ENCODE measurements at places on chromosomes 11 and 22.

DNA sequence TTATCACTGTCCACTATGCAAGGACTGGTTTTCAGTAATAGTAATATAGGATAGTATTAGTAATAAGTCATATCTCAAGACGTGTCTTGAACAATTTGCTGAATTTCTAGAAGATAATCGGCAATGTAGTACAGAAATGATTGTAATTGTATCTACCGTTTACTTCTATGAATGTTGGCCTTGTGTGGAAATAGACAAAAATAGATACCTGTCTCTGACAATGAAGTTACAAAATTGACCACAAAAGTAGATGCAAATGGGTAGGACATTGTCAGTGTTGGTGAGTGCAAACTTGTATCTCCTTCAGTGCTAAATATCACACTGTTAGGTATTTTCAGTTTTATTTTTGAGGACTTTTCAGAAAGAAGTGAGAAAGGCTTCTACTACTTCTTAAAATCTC, 43.1 kb downstream of the SVIP start:
- DNase-seq = no peak

DNA sequence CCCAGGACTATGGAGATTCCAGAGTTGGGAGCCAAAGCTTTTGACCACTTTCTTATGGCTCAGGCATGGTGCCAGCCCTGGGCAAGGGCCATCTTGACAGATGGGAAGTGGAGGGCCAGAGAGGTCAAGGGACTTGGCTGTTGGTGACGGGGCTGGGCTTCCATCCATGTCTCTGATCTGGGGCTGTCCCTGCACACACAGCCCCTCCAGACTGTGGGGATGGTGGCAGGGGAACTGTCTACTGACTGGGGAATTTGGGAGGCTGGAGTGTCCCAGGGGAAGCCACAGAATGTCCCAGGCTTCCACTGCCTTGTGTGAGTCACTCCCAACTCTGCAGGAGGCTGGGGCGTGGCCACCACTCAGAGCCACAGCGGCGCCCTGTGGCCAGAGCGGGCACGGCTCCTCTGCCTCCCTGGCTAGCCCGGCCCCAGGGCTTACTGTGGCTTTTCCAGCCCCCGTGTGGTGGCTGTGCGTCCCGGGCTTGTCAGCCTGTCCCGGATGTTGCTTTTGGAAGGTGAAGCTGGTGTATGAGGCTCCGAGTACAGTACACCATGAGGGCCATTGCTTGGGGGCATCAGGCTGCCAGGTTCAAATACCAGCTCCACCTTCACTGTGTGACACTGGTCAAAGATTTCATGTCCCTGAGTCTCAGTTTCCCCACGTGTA, 19.6 kb downstream of the C22orf23 start:
- peak; percentile 78 for DNase-seq

DNA sequence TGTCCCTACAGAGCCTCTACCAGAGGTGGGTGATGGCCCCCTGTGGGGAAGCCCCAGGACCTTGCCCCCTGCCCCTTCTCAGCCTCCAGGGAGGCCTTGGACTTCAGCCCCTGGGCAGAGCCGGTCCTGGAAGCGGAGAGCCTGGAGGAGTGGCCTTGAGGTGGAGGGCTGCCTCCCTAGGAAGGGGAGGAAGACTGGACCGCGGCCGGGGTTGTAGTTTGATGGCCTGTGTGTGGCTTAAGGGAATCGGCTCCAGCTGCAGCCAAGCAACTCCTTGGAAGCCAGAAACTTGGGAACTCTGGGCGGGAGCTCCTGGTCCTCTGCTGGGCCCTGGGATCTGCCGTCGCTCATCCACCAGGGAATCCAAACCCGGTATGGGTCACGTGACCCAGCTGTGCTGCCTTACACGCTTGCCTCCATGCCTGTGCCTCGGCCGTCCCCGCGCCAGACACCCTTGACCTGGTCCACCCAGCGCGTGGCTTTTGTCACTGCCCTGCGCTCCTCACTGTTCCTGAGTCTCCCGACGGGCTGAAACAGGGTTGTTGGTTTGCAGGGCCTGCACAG, 23.5 kb upstream of the ARHGAP8 start:
- DNase-seq = no peak

GRCh38 chr11:130674686-130675308, 226.4 kb downstream of the ADAMTS15 start:
- no peak for DNase-seq

DNA sequence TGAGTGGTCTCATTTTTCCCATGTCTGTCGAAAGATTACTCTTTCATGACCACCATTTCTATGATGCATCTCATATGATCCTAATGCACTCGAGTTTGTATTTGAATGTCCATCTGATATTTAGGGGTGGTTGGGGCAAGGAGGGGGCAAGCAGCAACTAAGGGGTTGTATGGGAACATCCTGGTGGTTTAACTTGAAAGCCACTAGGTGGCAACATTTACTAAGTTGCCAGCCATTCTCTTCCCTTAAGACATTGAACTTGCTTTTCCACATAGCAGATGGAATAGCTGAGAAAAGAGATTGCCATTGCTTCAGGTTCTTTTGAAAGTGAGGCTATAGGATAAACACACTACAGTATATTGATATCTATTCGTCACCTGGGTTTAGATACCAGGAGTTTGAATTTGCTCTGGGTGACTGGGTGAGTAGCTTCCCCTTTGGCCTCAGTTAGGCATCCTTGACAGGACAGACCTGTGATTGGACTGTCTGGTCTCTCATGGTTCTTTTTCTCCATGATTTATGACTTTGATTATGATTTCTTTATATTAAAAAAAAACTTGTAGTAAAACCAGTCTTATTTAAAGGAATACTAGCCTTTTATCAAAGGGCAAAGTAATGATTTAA, 32.4 kb downstream of the NF2 start:
- no peak for DNase-seq

GRCh38 chr11:72776844-72777754, 16.7 kb downstream of the STARD10 start:
- DNase-seq = no peak

- DNase-seq = no peak
These were observed 170.8 kb downstream of the BUD13 start for GRCh38 chr11:116601814-116602636.

DNA sequence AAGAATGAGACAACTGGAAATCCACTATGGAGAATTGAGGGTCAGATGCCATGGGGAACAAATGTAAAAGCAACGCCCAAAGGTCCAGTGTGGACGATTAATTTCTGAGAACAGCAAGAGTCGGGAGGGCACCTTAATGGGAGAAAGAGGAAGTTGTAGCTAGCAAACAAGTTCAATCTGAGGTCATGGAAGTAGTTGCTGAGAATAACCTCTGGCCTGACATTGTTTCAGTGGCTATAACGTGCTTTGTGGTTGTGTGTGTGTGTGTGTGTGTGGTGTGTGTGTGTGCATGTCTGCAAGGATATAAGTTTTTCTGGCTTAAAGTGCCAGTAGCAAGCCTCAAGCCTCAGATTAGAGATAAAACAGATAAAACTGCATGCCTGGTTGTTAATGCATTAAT, 1630.1 kb upstream of the TENM4 start:
- DNase-seq = no peak

DNA sequence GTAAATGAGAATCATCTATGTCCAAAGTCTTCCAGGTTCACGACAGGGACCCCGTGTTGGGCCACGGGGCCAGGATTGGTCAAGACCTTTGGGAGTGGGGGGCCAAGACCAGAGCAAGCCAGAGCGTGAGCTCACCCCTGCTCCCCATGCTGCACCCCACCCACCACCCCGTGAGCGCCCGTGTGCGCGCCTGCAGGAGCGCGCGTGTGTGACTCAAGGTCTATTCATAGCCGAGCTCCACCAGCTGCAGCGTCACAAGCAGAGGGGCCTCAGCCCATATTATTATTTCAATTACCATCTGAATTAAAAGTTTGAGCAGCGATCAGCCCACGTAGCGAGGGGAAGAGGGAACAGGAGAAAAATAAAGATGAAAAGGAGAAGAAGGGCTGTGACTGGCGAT, 5.2 kb downstream of the KCNJ4 start:
- DNase-seq = no peak

DNA sequence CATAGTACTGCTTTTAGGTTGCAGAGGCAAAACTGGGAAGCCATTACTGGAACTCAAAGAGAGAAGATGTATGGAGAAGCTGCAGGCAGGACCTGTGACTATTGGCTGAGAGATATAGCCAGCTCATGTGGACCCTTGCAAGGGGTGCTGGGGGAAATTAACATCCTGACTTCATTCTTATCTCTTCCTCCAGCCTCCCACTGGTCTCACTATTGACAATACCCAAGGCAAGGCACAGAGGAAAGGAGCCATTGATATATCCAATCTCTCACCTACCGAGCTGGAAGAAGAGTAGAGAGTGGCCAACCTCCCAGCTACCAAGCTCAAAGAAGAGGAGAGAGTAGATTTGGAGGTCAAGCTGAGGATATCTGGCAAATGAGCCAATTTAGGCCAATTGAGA, 36.8 kb upstream of the ZBED5 start:
- no peak for DNase-seq

DNA sequence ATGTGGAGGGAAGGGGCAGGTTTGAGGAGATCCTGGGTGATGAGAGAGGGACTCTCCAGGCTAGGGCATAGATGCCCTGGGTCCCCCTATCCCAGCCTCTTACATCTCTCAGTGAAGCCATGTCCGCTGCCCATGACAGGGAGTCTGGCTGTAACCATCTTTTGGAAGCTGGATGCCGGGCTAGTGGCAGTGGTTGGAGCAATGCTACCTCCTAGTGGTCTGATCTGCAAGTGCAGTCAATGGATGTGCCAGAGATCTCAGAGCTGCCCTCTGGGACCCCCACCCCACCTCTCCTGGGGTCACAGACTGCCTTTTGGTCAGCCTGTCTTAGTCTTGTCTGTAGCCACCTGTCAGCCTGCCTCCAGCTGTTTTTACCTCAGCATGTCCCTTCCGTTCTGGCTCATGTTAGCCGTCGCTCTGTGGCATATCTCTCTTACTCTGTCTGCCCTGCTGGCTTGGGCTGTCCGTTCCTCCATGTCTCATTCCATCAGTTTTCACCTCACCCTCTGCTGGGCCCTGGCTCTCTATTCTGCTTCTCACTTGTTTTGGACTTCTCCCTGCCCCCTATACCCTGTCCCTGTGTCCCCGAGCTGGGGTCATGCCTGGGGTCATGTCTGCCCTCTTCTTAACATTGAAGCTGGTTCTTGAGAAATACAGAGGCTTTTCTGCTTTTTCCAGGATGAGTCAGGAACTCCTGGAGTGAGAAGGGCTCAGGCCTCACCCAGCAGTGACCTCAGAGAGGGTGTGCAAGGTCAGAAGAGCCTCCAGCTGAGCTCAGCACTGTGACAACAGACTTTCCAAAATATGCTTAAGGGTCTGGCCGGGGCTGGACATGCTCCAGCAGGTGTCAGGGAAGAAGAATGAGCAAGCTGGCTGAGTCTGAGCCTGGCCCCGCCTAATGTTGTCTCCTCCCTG, 52.0 kb upstream of the THY1 start:
- peak; percentile 27 for DNase-seq

- DNase-seq = no peak
These were observed 518.7 kb downstream of the NTM start for GRCh38 chr11:131889146-131889577.

GRCh38 chr11:59776210-59777066, 21.3 kb downstream of the STX3 start:
- no peak for DNase-seq

- DNase-seq = no peak
These were observed 68.5 kb upstream of the LMO1 start for GRCh38 chr11:8332196-8332595.

- no peak for DNase-seq
These were observed 14.9 kb downstream of the RAC2 start for GRCh38 chr22:37229012-37229804.

- no peak for DNase-seq
These were observed 25.8 kb downstream of the MUC6 start for GRCh38 chr11:1010551-1011319.

GRCh38 chr11:8962841-8963240, 1.4 kb downstream of the TMEM9B start:
- no peak for DNase-seq

DNA sequence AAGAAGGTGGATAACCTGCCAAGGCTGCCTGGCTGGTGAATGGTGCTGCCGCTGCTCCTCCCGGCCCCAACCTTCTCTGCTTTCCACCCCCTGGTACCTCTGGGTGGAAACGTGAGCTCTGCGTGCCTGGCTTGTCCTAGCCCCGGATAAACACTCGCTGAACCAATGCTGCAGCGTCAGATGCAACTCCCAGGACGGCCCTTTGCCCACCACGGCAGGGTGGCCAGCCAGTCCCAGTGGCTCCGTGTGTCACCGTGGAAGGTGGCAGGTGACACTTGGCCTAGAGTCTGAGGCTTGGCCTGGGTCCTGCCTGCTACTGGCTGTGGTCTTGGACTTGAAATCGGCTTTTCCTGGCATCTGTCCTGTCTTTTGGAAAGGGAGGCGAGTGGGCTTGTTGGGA, 47.7 kb downstream of the TPCN2 start:
- no peak for DNase-seq

- no peak for DNase-seq
These were observed 3.5 kb downstream of the SYVN1 start for GRCh38 chr11:65130631-65131416.

GRCh38 chr11:85893395-85893794, 38.2 kb downstream of the CCDC83 start:
- DNase-seq = no peak

GRCh38 chr11:112770487-112770886, 190.7 kb upstream of the NCAM1 start:
- DNase-seq = no peak

- DNase-seq = no peak
These were observed 377.3 kb upstream of the CCDC90B start for GRCh38 chr11:83663446-83663845.

GRCh38 chr11:123640029-123640428, 14.4 kb downstream of the SCN3B start:
- no peak for DNase-seq

GRCh38 chr11:121615501-121615900, 162.7 kb upstream of the SORL1-AS1 start:
- no peak for DNase-seq

GRCh38 chr11:77086521-77087472, 15.8 kb upstream of the OMP start:
- no peak for DNase-seq
